ENCODE measurements at places on chromosomes 11 and 22.
A peak's percentile ranks its signal among the peaks of the same experiment; 100 is the strongest.

- no peak for DNase-seq
These were observed 102.9 kb upstream of the THY1 start for GRCh38 chr11:119525867-119526196.

DNA sequence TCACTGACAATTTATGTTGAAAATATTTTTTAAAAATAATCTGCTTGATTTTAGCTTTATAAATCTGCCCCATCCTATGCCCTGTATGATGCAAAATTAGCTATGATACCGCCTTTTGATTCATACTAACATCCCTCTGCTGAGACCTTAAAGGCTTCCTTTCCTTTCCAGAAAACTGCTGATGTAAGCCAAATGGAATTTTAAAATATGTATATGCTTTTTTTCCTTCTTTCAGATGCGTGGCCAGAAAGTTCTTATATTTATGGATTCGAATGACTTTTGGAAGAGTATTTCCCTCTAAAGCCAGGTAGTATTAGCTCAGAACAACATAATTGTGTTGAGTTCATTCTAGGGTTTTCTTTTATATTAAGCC lies 34.5 kb downstream of the SFI1 start:
- DNase-seq, result no peak

GRCh38 chr11:20731676-20732215 lies 62.4 kb downstream of the NELL1 start:
- no peak for DNase-seq

DNA sequence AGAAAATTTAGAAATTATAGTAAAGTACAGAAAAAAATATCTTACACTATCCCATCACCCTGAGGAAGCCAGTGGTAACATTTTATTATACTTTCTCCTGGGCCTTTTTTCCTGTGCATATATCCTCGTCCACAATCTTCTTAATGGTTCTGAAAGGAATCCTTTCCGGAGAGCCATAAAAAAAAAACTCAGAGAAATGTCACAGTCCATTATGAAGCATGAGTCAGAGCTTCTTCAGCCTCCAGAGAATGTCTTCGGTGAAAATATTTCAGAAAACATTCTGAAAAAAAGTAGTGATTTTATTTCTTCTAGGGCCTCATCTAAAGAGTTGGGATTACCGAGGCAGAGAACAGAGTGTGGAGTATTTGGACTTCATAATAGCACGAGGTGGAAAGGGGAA lies 163.4 kb downstream of the INSC start:
- DNase-seq, result no peak

GRCh38 chr11:117444256-117444655 lies 116.6 kb downstream of the CEP164 start:
- DNase-seq, result no peak

GRCh38 chr11:45974806-45975205 lies 52.4 kb downstream of the LARGE2 start:
- no peak for DNase-seq

GRCh38 chr11:126732981-126733380 lies 267.6 kb downstream of the KIRREL3 start:
- DNase-seq, result no peak

- no peak for DNase-seq
These were observed 8.6 kb upstream of the INCENP start for GRCh38 chr11:62115085-62115694.

GRCh38 chr11:833114-833791 lies 501 bp downstream of the CD151 start:
- peak; percentile 40 for DNase-seq

DNA sequence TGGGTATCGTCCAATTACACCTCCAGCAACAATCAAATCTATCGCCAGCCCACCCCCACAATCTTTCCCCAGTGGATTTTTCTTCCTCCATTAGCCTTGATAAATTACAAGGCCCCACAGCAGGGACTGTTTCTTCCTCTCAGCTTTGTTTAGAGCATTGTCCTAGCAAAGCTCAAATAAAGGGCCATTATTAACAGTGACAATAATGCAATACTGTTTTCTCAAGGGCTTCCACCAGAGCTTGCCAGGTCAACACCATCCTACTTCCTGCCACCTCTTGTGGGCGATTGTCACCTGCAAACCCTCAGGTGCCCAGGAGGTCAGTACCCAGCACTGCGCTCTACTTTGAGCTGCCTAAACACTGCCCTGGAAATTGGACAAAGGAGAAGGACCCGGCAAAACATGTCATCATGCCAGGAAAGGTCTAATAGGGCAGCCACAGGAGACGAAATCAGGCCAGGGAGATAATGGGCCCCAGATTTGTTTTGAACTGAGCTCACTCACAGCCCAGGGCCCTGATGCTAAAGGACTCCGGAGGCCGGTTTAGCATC lies 95.2 kb downstream of the ABTB2 start:
- no peak for DNase-seq

- DNase-seq, result no peak
These were observed 2.0 kb downstream of the PRDM10 start for GRCh38 chr11:130000552-130001176.

Measured in activated naive CD4-positive, alpha-beta T cell treated with anti-CD3 and anti-CD28 coated beads for 36 hours (primary cell).